ENCODE measurements at places on chromosomes 7 and 10.

DNA sequence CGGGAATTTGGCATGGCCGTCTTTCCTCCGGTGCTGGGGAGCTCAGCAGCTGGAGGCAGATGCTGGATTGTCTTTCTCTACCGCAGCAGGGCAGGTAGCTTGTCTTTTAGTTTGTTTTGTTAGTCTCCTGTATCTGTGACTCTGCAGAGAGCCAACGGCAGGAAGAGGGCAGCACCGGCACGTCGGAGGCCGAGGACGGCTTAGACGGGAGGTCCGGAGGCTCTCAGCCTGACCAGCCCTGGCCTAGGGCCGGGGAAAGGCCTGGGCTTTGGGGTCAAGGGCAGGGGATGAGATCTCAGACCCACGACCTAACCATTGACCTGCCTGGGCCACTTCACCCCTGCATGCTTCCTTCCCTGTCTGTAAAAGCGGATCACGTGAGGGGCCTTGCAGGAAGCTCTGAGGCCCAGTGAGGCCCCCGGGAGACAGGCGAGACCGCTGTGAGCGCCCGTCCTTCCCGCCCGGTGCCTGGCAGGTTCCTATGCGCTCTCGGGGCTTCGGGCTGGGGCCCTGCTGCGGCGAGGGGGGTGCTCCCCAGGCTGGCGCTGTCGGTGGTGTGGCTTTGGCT lies 72.7 kb downstream of the LHPP start:
- DNase-seq: no peak

DNA sequence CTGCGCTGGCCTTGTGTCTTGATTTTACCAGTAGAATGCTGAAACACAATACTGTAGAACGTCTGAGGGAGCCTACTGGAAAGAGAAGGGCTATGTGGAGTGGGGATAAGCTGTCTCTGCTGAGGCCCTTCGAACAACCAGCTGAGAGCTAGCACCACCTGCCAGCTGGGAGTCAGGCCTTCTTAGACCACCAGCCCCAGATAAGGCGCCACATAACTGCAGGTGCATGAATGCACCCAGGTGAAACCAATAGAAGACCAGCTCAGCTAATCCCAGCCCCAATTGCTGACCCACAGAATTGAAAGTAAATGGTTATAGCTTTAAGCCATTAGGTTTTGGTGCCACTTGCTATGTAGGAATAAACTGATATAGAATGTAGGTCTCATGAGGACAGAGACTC lies 438.4 kb downstream of the ADRA2A start:
- DNase-seq: no peak

GRCh38 chr7:128737441-128737840 lies 1.7 kb upstream of the CALU start:
- no peak for DNase-seq

DNA sequence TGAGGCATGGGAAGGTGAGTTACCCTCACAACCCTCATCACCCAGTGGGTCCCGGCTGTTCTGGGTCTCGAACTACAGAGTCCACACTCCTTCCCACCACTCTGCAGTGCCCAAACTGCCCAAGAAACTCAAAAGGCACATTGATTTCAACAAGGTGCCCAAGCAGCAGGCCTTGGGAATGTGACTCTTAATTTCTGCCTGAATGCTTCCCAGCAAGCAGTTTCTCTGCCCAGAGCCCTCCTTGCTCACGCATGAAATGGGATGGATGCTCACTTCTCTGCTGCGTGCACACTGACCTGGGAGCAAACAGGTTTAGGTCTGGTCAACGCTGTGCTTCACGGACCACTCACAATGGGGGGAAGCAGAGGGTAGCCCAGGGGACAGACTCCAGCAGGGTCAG lies 77.9 kb downstream of the GRB10 start:
- DNase-seq: no peak

- no peak for DNase-seq
Measured at GRCh38 chr10:120514035-120514620, 57.1 kb downstream of the PLPP4 start.

GRCh38 chr10:88657901-88658300 lies 6.3 kb upstream of the LIPF start:
- no peak for DNase-seq

GRCh38 chr10:107546284-107546683 lies 381.8 kb upstream of the SORCS1 start:
- no peak for DNase-seq

GRCh38 chr7:617614-618538 lies 98.2 kb upstream of the PDGFA start:
- no peak for DNase-seq

Data from stimulated activated CD8-positive, alpha-beta memory T cell treated with anti-CD3 and anti-CD28 coated beads, Interleukin-7, amount 100 ng/mL, for 24 hours (primary cell).